ENCODE measurements at places on chromosomes 12 and 14. TPM values are rescaled to one million over a fixed set of nuclear protein-coding genes. Genes with fewer than 3 reads are reported as not detected.

Gene TAS2R9
- total RNA-seq = not detected

Gene TSHR
- total RNA-seq = not detected

Gene PMCH
- total RNA-seq = not detected

Gene PLA2G1B
- not detected for total RNA-seq

Gene PLCZ1
- total RNA-seq = not detected

Gene FAM90A1
- total RNA-seq = not detected

Gene MYH6
- not detected for total RNA-seq

Gene SARNP
- 39.3 TPM for total RNA-seq

Gene TMEM179
- total RNA-seq = not detected

Gene RTN1
- total RNA-seq = not detected

Gene PRB2
- 0.76 TPM for total RNA-seq

Gene SLC25A47
- total RNA-seq = 0.37 TPM

Gene NUBPL
- total RNA-seq = 4.4 TPM

Gene ANO2
- total RNA-seq = not detected

Gene HRK
- not detected for total RNA-seq
